ENCODE measurements at places on chromosomes 7 and 10. TPM values are rescaled to one million over a fixed set of nuclear protein-coding genes. Genes with fewer than 3 reads are reported as not detected.

GRCh38 chr10:22805304-22805703 is 90.9 kb upstream of the PIP4K2A start:
- no peak for DNase-seq

DNA sequence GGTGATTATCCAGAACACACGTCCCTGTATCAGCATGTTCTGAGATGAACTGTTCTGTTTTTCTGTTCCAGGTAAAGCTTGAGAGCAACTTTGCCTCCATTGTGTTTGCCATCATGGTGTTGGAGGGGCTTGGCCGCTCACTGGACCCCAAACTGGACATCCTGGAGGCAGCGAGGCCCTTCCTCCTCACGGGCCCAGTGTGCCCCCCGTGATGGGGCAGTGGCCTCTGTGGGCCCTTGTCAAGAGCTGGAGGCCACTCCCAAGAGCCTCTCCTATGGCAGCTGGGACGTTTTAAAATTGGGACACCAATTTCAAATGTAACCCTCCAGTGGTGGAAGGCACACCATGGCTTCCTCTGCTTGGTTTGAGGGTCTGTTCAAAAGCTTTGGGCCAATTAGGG is 1.9 kb upstream of the NDUFB2 start:
- DNase-seq: no peak

DNA sequence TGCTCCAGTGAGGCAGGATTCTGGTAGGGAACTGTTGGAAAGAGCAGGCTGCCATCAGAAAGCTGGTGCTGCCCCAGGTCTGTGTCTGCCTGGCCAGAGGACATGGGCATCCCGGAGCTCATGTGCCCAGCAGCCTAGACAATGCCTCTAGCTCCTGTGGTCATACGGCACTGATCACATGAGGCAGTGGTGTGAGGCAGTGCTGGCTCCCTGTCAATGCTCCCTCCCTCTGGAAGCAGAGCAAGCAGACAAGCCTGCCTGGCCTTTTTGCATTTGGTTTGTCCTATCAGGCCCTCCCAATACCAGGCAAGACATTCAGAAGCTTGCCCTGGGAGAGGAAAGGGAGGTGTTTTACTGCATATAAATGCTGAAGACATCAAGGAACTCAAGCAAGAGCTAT is 19.5 kb upstream of the MMP21 start:
- no peak for DNase-seq

DNA sequence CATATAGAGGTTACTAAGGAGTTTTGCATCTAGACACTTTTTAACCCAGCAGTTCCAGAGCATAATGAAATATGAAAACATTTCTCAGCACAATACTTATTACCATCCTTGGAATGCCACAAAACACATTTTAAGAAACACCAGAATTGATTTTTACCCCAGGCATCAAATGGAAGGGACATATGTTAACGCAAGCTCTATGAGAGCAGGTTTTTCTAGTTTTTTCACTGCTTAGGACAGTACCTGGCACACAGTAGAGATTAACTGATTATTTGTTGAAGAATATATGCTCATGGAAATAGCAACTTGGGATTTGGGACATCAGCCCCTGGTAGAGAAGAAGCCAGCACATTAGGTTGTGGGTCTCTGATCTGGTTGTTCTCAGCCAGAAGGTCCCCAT is 67.0 kb upstream of the ARID5B start:
- no peak for DNase-seq

- no peak for DNase-seq
Observed at GRCh38 chr10:97121041-97121440, 64.7 kb downstream of the SLIT1 start.

DNA sequence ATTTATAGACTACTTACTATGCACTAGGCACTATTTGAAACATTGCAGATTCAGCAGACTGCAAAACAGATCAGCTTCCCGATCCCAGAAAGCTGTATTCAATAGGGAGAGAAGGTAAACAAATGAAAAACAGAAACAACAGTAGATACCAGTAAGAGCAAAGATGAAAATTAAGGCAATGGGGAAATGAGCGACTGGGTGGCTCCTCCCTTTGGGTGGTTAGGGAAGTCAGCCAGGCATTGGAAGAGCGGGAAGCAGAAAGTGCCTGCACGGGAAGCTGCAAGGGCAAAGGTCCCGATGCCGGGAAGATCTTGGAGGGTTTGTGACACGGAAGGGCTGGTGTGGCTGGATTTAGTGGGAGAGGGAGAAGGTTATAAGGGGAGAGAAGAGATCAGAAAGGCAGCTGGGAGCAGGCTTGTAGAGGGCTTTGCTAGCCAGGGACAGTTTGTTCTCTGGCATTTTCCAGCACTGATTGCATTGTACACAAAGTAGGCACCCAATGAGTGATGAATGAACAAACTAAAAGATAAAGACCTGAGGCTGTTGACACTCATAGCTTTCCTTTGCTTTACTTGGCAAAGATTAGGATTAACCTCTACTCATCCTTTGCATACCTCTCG is 67.8 kb downstream of the NAMPT start:
- peak; percentile 62 for DNase-seq

Gene PAX2
- total RNA-seq: not detected

Gene PRSS1
- not detected for total RNA-seq

Gene GDF2
- not detected for total RNA-seq

Data from lower lobe of right lung (tissue), 2 donors.